ENCODE measurements at places on chromosomes 2 and 18. TPM values are rescaled to one million over a fixed set of nuclear protein-coding genes. Genes with fewer than 3 reads are reported as not detected.

DNA sequence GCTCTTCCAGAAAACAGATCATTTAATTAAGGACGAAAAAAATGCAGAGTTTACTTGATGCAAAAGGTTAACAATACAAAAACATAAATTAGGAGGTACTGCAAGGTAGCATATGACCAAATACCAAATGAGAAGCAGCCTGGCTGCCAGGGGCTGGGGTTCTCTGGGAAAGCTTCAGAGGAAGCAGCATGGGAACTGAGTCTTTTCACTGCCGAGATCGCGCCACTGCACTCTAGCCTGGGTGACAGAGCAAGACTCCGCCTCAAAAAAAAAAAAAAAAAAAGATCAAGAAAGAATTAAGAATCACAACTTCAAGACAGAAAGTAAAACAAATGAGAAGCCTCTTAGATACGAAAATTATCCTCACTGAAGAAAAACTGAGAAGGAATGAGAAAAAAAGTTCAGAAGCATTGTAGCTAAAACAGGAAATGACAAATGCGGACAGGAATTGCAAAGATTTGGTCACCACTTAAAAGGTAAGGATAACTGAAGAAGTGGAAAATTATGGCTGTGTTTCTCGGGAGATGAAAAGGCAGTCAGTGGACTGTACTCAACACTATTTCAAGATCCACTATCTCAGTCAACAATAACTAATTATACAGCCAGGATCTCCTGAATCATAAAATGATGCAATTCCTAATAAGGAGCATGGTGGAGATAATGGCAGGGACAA, 4.3 kb downstream of the SEPTIN10 start:
- no peak for DNase-seq
- H3K4me1 ChIP-seq = peaks cover 4% of the 10 kb centered on the region
- peak overlapping the region; percentile 15 for H3K4me3 ChIP-seq
- no peaks in the 10 kb centered on the region for H3K36me3 ChIP-seq

DNA sequence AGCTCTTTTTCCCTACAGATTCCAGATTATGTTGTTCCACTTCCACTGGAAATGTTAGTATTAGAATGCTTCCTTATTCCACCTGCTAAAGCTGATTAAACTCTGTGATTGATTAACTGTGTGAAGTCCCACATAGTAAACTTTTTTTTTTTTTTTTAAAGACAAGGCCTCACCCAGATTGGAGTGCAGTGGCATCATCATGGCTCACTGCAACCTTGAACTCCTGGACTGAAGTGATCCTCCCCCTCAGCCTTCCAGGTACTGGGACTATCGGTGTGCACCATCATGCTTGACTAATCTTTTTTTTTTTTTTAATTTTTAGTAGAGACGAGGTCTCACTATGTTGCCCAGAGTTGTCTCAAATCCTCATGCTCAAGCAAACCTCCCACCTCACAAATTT, 108.5 kb upstream of the RBMS1 start:
- no peaks in the 10 kb centered on the region for H3K36me3 ChIP-seq
- no peaks in the 10 kb centered on the region for H3K27me3 ChIP-seq
- H3K27ac ChIP-seq = no peak overlapping the region

- H3K4me3 ChIP-seq = no peak overlapping the region
- no peaks in the 10 kb centered on the region for H3K27me3 ChIP-seq
- no peaks in the 10 kb centered on the region for H3K36me3 ChIP-seq
- DNase-seq = no peak
Measured at GRCh38 chr2:100230754-100231153, 88.4 kb upstream of the AFF3 start.

Gene OR6B2
- total RNA-seq = not detected

Gene COL3A1
- total RNA-seq = 673 TPM

Gene RAB1A
- total RNA-seq = 165 TPM

- H3K4me1 ChIP-seq = no peaks in the 10 kb centered on the region
- no peaks in the 10 kb centered on the region for H3K36me3 ChIP-seq
- no peak overlapping the region for H3K27ac ChIP-seq
- no peak for DNase-seq
- no peak overlapping the region for H3K4me3 ChIP-seq
Measured at GRCh38 chr2:73986085-73986681, 1.5 kb downstream of the TET3 start.

GRCh38 chr18:6039055-6039454, 143.7 kb upstream of the TMEM200C start:
- DNase-seq = no peak
- no peak overlapping the region for H3K27ac ChIP-seq
- H3K36me3 ChIP-seq = no peaks in the 10 kb centered on the region
- no peaks in the 10 kb centered on the region for H3K4me1 ChIP-seq

Gene DNAJC5G
- total RNA-seq = not detected
